Stimulated activated CD4-positive, alpha-beta T cell treated with anti-CD3 and anti-CD28 coated beads, Interleukin-2, amount 100 ng/mL, for 24 hours (primary cell): ENCODE measurements at places on chromosomes 4 and X.

DNA sequence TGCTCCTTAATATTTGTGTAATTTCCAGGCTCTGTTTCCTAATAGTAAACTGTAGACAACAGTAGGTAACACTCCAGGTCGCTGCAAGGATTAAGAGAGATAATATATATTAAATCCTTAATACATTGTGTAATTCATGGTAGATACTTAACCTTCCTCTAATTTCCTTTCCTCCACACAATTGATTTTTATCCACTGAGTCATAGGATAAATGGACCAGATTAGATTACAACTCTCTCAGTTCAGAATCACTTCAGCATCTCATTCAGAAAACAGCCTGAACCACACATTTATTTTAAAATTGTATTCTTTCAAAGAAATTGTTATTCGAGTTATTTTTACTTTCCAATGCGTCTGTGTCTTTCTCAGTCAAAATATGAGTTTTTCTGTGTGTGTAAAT lies 17.1 kb downstream of the GK2 start:
- DNase-seq, result no peak

DNA sequence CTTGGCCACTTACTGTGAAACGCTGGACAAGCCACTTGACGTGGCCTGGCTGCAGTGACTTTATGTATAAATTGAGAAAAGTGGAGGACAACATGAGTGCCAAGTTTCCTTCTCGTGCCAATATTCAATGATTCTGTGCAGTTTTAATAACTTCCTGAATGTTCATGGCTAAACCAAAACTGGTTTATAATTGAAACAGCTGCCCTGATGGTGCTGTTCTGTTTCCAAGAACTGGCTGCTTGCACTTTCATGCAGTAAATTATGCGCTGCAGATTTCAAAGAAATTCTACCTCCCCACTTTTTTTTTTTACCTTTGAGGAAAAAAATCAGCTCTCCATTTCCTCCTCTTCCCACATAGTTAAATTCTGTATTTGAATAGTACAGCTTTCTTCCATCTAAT lies 205.2 kb upstream of the CASK start:
- no peak for DNase-seq

- no peak for DNase-seq
Observed at GRCh38 chr4:169398316-169398715, 127.6 kb upstream of the SH3RF1 start.

DNA sequence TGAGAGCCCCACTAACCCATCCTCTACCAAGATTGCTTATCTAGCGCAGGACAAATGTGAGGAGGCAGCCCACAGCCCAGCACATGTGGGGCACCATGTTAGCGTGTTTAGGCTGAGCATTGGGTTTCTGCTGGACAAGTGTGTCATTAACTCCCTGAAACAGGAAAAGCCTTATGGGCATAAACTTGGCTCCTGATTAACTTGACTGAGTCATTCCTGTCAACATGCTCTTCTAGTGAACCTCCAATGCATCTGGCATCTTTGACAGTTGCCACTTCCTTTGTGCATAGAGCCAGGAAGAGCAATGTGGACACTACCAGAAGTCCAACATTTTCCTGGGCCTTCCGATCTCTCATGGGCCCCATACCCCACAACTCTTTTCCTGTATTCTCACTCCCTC lies 2.5 kb downstream of the SPIN2A start:
- no peak for DNase-seq

DNA sequence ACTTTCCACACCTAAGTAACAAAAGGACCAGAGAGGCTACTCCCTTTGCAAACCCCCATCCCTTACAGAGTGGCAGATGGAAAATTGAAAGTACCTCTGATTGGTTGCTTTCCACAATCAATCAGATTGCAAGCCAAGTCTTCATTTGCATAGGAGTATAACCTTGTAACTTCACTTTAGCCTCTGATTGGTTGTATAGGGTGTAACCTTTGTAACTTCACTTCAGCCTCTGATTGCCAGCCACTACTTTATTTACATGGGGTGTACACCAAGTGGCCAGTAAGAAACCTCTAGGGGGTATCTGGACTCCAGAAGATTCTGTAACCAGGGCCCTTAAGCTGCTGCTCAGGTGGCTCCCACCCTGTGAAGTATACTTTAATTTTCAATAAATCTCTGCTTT lies 48.6 kb downstream of the GPC4 start:
- DNase-seq, result no peak

DNA sequence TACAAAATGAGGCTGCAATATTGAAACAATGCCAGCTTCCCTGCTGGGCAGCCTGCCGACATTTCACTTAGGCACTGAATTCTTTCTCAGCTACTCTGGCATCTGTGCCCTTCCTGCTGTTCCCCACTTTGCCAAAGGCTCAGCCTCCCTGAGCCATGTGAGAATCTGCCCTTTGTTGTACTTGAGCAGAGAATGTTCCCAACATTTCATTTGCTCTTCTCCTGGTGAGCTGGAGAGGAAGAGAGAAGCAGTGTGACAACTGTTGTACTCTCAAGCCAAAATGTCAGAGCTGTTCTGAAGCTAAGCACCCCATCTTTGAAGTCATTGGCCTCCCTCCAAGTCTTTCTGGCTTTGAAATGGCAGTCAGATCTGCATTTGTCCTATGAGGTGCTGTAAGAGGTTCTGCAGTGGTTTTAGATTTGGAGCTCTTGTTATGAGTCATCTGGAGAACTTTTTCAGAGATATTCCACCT lies 32.5 kb downstream of the LANCL3 start:
- no peak for DNase-seq
